ENCODE measurements at places on chromosomes 7 and 10. TPM values are rescaled to one million over a fixed set of nuclear protein-coding genes. Genes with fewer than 3 reads are reported as not detected.

DNA sequence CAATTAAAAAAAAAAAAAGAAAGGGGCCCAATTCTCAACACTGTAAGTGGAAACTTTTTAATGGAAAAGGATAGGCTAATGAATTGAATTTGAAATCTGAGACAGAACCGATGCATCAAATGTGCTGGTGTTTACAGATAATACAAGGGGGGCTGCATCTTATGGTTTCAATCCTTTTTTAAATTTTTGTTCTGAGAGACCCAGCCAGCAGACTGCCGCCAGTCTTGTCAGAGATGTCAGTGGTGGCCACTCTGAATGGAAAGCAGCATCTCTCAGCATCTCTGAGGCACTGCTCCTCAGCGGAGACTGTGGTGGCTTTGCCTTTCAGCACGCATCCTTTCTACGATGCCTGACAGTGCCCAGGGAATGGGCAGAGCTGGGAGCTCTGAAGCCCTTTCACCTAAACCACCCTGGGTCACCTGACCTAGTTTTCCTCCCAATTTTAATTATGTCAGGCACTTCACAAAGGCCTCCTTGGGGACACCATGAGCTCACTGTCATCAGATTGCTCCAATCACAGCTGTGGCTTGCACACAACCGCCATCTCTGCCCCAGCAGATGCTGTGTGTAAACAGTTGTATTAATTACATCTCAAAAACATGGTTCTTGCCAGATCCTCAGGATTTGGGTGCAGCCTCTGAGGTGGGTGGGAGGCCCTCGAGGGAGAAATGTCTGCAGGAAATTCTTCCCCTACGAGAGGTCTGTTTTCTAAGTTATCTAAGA, 81.2 kb downstream of the EGFR start:
- H3K4me1 ChIP-seq: peaks cover 23% of the 10 kb centered on the region
- H3K36me3 ChIP-seq: no peaks in the 10 kb centered on the region
- H3K4me3 ChIP-seq: no peak overlapping the region
- peak overlapping the region; percentile 72 for H3K27ac ChIP-seq
- no peak for DNase-seq

GRCh38 chr7:94029976-94030375, 25.8 kb upstream of the BET1 start:
- no peak overlapping the region for H3K4me3 ChIP-seq
- no peaks in the 10 kb centered on the region for H3K4me1 ChIP-seq
- no peaks in the 10 kb centered on the region for H3K27me3 ChIP-seq
- no peaks in the 10 kb centered on the region for H3K36me3 ChIP-seq
- DNase-seq: no peak
- no peak overlapping the region for H3K27ac ChIP-seq

GRCh38 chr7:106010866-106011265, 47.8 kb downstream of the CDHR3 start:
- H3K27ac ChIP-seq: no peak overlapping the region
- no peaks in the 10 kb centered on the region for H3K36me3 ChIP-seq
- DNase-seq: no peak
- H3K27me3 ChIP-seq: no peaks in the 10 kb centered on the region

DNA sequence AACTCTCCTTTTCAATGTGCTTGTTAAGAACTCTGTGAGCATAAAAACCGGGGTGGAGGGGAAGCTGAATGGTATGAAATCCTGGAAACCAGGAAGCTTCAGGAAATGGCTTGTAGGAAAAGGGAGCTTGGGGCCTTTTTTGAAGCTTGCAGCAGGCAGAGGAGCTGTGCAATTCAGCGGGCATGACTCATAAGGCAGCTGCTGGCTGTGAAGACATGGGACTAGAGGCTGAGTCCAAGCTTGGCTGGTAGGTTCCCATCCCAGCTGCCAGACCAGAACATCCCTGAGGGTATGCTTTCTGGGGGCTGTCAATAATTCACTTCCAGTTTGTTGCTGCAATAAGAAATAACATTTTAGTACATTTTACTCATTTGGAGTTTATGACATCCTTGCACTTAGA, 36.8 kb upstream of the CDC14C start:
- no peaks in the 10 kb centered on the region for H3K36me3 ChIP-seq
- no peaks in the 10 kb centered on the region for H3K4me1 ChIP-seq
- H3K27me3 ChIP-seq: no peaks in the 10 kb centered on the region
- no peak overlapping the region for H3K4me3 ChIP-seq
- no peak for DNase-seq

DNA sequence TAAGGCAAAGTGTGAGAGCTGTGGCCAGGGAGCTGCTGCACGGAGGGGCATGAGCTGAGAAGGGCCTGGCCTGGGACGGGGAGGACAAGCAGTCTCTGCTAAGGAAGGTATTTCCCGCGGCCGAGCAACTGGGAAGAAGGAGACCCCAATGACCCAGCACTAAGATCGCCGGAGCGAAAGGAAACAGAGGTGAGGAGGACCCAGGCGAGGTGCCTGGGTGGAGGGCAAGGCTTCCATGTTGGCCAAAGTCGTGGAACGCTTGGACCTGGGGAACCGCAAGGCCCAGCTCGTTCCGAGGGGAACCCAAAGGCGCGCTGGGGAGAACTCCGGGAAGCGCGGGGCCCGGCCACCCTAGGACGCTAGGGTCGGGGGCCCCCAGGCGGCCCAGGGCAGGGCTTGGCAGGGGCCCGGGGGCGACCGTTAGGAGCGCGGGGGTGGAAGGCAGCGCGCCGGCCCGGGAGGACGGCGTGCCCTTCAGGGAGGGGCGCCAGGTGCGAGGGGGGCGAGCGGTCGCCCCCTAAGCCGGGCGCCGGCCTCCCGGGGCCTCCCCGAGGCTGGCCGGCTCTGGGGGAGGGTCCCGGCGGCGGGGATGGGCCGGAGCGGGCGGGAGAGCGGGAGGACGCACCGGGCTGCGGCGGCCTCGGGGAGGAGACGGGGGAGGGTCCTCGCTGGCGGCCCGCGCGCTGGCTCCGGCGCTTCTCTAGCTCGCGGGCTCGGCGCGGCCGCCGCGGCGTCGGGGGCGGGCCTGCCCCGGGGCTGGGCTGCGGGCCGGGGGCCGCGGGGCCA, 545 bp downstream of the GIGYF1 start:
- H3K4me3 ChIP-seq: peak overlapping the region; percentile 99
- H3K36me3 ChIP-seq: no peaks in the 10 kb centered on the region
- H3K27ac ChIP-seq: peak overlapping the region; percentile 80
- H3K4me1 ChIP-seq: peaks cover 32% of the 10 kb centered on the region

- DNase-seq: no peak
- H3K4me3 ChIP-seq: no peak overlapping the region
- no peak overlapping the region for H3K27ac ChIP-seq
- H3K36me3 ChIP-seq: no peaks in the 10 kb centered on the region
- no peaks in the 10 kb centered on the region for H3K4me1 ChIP-seq
Observed at GRCh38 chr7:54112567-54112966, 429.6 kb upstream of the VSTM2A start.

- H3K4me3 ChIP-seq: no peak overlapping the region
- no peaks in the 10 kb centered on the region for H3K4me1 ChIP-seq
- DNase-seq: no peak
- no peaks in the 10 kb centered on the region for H3K36me3 ChIP-seq
- no peak overlapping the region for H3K27ac ChIP-seq
- H3K27me3 ChIP-seq: no peaks in the 10 kb centered on the region
Observed at GRCh38 chr7:31850601-31851000, 163.6 kb downstream of the PPP1R17 start.

DNA sequence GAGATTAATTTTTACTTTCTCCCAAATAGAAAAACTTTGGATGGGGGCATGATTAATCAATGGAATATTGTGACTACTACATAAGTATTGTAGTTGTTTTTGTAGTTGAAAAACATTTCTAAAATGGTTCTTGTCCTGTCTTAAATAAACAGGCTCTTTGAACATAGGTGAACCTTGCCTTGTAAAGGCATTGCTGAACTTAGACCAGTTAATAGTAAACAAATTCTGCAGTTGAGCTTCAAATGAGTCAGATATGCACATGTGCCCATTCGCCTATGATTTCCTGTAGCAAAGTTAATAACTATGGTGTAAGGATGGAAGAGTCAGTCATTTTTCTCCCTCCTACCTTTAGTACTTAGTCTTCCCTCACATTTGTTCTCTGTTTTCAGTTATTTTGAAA, 22.6 kb downstream of the CUTC start:
- H3K36me3 ChIP-seq: peaks cover 35% of the 10 kb centered on the region
- no peaks in the 10 kb centered on the region for H3K27me3 ChIP-seq
- no peak overlapping the region for H3K4me3 ChIP-seq
- H3K27ac ChIP-seq: no peak overlapping the region
- no peak for DNase-seq

GRCh38 chr7:148872188-148872587, 11.9 kb downstream of the EZH2 start:
- DNase-seq: no peak
- H3K4me1 ChIP-seq: no peaks in the 10 kb centered on the region
- H3K36me3 ChIP-seq: no peaks in the 10 kb centered on the region
- H3K4me3 ChIP-seq: no peak overlapping the region
- no peaks in the 10 kb centered on the region for H3K27me3 ChIP-seq

GRCh38 chr7:119842786-119843185, 430.2 kb upstream of the KCND2 start:
- H3K36me3 ChIP-seq: no peaks in the 10 kb centered on the region
- no peaks in the 10 kb centered on the region for H3K4me1 ChIP-seq
- no peak for DNase-seq
- no peaks in the 10 kb centered on the region for H3K27me3 ChIP-seq
- H3K27ac ChIP-seq: no peak overlapping the region

GRCh38 chr7:16743236-16743635, 10.3 kb upstream of the TSPAN13 start:
- no peaks in the 10 kb centered on the region for H3K27me3 ChIP-seq
- no peak overlapping the region for H3K4me3 ChIP-seq
- no peak for DNase-seq
- H3K27ac ChIP-seq: no peak overlapping the region

- peak; percentile 26 for DNase-seq
- H3K4me3 ChIP-seq: peak within 1 kb of the TSS; percentile 24
- no peaks in the 10 kb centered on the region for H3K27me3 ChIP-seq
- H3K4me1 ChIP-seq: peaks cover 45% of the 10 kb centered on the region
- H3K36me3 ChIP-seq: no peaks in the 10 kb centered on the region
- H3K27ac ChIP-seq: peak within 1 kb of the TSS; percentile 89
Observed at GRCh38 chr10:73590881-73591799, at the start of gene USP54. Gene USP54 (minus strand): TSS chr10:73591342. CDS start chr10:73575658, 15,684 bp downstream.

DNA sequence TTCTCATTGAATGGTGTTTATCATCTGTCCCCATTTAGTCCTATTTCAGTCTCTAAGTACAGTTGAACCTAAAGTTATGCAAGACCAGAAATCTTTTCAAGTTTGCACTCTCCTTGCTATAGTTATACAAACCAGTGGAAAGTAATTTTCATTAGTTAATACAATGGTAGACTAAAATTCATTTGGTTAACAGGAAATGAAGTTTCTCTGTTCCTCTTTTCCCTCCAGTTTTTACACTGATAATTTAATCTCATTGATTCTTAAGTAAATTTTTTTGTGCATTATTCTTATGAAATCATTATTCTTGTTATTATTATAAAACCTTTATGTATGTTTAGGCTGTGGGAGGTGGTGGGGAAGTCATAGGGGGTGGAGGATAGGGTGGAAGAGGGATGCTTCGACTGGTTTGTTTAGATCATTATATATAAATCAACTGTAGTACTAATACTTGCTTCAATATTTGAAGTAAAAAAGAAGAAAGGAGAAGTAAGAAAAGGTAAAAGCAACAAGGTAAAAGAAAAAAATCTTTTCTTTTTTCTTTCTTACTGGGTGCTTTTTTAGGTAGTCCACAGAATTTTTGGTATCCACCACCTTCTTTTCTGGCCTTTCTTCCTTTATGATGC, 104.1 kb downstream of the GPR85 start:
- H3K27me3 ChIP-seq: no peaks in the 10 kb centered on the region
- H3K36me3 ChIP-seq: no peaks in the 10 kb centered on the region
- DNase-seq: no peak

- peak overlapping the region; percentile 17 for H3K4me3 ChIP-seq
- DNase-seq: no peak
- H3K36me3 ChIP-seq: no peaks in the 10 kb centered on the region
- no peaks in the 10 kb centered on the region for H3K27me3 ChIP-seq
- no peaks in the 10 kb centered on the region for H3K4me1 ChIP-seq
Observed at GRCh38 chr7:95330204-95330960, 6.0 kb upstream of the PON1 start.

DNA sequence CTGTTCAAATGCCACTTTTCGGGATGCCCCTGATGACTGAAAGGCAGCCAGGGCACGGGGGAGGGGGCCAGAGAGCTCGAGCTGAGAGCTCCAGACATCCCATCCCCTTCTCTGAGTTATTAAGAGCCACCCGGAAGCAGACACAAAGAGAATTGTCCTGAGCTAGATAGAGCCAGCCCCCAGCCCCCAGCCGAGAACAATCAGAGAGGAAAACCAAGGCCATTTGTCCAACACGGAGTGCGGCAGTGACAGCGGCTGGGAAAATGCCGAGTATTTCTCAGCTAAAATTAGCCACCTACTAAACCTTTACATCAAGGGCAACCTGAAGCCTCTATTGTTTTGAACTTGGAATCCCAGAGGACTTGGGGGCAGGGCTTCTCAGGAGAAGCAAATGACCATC, 51.0 kb downstream of the UNC5B start:
- no peak overlapping the region for H3K27ac ChIP-seq
- H3K27me3 ChIP-seq: no peaks in the 10 kb centered on the region
- no peak overlapping the region for H3K4me3 ChIP-seq
- no peak for DNase-seq
- peaks cover 29% of the 10 kb centered on the region for H3K4me1 ChIP-seq

- no peak overlapping the region for H3K27ac ChIP-seq
- H3K4me1 ChIP-seq: no peaks in the 10 kb centered on the region
- H3K4me3 ChIP-seq: no peak overlapping the region
- no peak for DNase-seq
Observed at GRCh38 chr7:119037941-119038340, 813.4 kb downstream of the ANKRD7 start.

GRCh38 chr7:156662277-156662676, 21.7 kb downstream of the RNF32 start:
- H3K36me3 ChIP-seq: no peaks in the 10 kb centered on the region
- H3K4me1 ChIP-seq: no peaks in the 10 kb centered on the region
- no peaks in the 10 kb centered on the region for H3K27me3 ChIP-seq
- no peak overlapping the region for H3K27ac ChIP-seq

DNA sequence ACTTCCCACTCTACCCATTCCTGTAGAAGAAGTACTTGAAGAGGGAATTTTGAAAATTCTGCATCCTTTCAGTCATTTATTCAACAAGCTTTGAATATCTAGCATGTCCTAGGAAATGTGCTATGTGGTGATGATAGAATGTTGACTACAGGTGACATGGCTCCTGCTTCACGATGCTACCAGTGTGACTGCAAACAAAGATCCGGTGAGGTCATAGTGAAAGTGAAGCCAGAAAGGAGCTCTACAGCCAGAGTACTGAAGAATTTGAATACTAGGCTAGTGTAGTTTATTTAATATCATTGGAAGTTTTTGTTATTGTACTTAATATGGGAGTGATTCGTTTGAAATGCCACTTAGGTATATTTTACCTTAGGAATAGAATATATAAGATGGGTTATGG, 348.1 kb downstream of the TFEC start:
- peaks cover 6% of the 10 kb centered on the region for H3K4me1 ChIP-seq
- DNase-seq: no peak
- no peak overlapping the region for H3K27ac ChIP-seq
- no peaks in the 10 kb centered on the region for H3K27me3 ChIP-seq

GIMAP5 gene
- total RNA-seq: 103 TPM

ENTPD1 gene
- 21.0 TPM for total RNA-seq

GOLGA7B gene
- 2.6 TPM for total RNA-seq

IGF2BP3 gene
- total RNA-seq: 0.98 TPM

ELFN1 gene
- total RNA-seq: 3.0 TPM

TSPAN12 gene
- 44.2 TPM for total RNA-seq

TRPV5 gene
- total RNA-seq: not detected

DPYSL4 gene
- 0.76 TPM for total RNA-seq

TAS2R3 gene
- 1.0 TPM for total RNA-seq

UFSP1 gene
- 3.3 TPM for total RNA-seq

DCLRE1C gene
- total RNA-seq: 19.9 TPM

CCL24 gene
- 1.4 TPM for total RNA-seq

GNG11 gene
- total RNA-seq: 15.7 TPM

SERPINE1 gene
- total RNA-seq: 36.8 TPM

CPA2 gene
- 2.8 TPM for total RNA-seq

GPNMB gene
- 147 TPM for total RNA-seq

Data from upper lobe of left lung (tissue), 6 donors.